ENCODE measurements at places on chromosomes 2 and 18.

DNA sequence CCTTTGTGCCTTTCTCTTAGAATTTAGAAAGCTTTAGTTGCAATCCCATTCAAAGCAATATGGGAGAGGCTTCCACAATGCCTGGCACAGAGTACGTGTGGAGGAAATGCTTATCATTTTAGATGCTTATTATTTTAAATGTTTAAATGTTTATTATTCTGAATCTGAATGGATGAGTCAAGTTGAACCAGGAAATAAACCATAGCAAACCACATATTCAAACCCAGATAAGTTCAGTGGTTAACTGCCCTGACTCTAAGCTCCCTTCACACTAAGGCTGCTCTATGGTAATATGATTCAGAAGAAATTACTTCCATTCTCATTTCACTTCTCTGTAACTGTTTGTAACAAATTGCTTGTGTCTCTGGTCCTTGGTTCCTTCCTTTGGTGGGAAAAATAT, 5.2 kb upstream of the PPP4R1 start:
- DNase-seq = no peak

- no peak for DNase-seq
Measured at GRCh38 chr18:54157646-54158385, 66.7 kb downstream of the MBD2 start.

GRCh38 chr2:149021761-149022160, 16.7 kb upstream of the LYPD6B start:
- no peak for DNase-seq

GRCh38 chr2:178237488-178238153, 43.3 kb downstream of the OSBPL6 start:
- DNase-seq = no peak

DNA sequence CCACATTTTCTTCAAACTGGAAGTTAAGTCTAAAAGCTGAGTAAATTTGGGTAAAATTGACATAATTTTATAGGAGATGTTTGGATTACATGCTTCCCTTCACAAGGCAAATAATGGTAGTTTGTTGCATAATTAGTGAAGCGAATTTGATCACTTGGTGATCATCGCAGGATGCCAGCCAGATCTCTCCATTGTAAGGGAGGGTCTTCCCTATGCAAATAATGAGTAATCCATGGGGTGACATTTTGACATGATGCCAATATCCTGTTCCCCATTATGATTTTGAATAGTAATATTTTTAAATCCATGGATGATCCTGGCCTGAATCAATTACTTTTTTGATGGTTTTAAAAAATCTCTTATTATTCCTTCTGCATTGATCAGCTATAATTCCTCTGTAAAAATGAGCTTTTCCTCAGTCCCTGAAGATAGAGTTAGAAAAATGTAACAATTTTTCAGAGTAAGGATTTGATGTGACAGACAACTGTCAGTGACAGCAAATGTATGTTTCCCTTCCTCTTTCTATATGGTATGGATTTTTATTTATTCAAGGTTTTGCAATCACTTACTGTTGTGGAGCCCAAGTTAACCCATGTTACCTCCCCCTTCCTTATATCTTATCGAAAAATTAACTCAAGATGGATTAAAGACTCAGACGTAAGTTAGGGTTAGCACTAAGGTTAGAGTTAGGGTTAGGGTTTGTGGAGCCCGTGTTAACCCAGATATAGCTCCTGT, 21.4 kb downstream of the CCL20 start:
- DNase-seq = no peak
